HCT116 (cell line): ENCODE measurements at places on chromosomes 11 and 22.

- H3K27me3 ChIP-seq: no peaks in the 10 kb centered on the region
- H3K4me3 ChIP-seq: no peak overlapping the region
- DNase-seq: no peak
- H3K4me1 ChIP-seq: peaks cover 16% of the 10 kb centered on the region
Observed at GRCh38 chr22:41310336-41310735, 9.0 kb downstream of the ZC3H7B start.

- no peak for DNase-seq
- H3K27me3 ChIP-seq: no peaks in the 10 kb centered on the region
- no peaks in the 10 kb centered on the region for H3K4me1 ChIP-seq
- H3K4me3 ChIP-seq: no peak overlapping the region
- H3K27ac ChIP-seq: no peak overlapping the region
Observed at GRCh38 chr11:102405501-102405900, 47.1 kb downstream of the TMEM123 start.

GRCh38 chr11:2934611-2935239 lies 5.5 kb upstream of the PHLDA2 start:
- H3K27me3 ChIP-seq: no peaks in the 10 kb centered on the region
- no peak overlapping the region for H3K4me3 ChIP-seq
- no peak for DNase-seq
- no peak overlapping the region; the same call in 1 of the 2 replicates for H3K27ac ChIP-seq

DNA sequence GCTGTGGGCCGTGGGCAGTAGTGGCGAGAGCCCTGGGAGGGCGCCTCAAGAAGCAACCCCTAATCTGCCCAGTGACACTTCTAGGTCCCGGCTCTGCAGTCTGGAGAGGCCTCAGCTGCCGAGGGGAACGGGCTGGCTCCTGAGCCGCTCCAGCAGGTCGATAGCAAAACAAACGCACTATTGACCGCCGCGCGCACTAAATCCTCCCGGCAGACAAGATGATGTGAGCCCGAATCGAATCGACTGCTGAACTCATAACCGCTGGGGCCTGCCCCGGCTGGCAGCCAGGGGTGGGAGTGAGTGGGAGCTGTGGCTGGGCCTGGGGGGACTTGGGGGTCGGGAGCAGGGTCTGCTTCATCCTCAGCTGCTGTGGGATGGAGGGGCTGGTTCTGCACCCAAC lies 36.1 kb downstream of the FLRT1 start:
- no peaks in the 10 kb centered on the region for H3K36me3 ChIP-seq
- no peak overlapping the region for H3K4me3 ChIP-seq
- no peaks in the 10 kb centered on the region for H3K27me3 ChIP-seq
- H3K27ac ChIP-seq: no peak overlapping the region

DNA sequence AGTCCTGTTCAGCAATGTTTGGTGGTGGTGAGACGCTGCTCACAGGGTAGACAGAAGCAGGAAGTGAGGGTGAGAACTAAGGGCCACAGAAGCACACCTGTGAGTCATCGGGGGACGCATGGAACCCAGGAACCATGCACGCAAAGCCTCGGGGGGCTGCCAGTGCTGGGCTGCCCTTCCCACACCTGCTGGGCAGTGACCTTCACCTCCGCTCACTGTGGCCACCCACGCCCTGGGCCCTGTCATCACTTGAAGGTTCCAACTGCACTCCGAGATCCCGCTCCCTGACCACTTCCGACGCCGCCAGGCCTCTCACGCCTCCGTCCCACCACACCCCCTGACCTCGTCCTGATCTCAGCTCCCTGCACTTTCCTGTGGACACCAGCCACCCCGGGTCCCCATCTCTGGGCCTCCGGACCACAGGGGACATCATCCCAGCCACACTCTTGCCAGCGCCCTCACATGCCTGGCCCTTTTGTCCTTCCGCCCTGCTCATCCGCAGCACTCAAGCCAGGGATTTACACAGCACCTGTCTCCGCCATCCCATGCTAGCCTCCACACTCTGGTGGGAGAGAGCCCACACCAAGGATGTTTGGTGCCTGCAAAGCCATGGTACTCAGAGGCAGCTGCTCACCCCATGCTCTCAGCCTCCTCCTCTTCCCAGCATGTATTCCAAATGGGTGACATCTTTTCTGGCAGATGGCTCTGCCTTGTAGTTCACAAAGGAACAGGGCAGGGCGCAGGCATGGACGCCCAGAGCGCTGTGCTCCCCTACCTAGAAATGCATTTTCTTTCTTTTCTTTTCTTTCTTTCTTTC lies 23.1 kb upstream of the ATXN10 start:
- no peak overlapping the region for H3K4me3 ChIP-seq
- H3K27ac ChIP-seq: no peak overlapping the region
- no peak for DNase-seq
- H3K4me1 ChIP-seq: peaks cover 15% of the 10 kb centered on the region
- no peaks in the 10 kb centered on the region for H3K27me3 ChIP-seq
- H3K36me3 ChIP-seq: no peaks in the 10 kb centered on the region

DNA sequence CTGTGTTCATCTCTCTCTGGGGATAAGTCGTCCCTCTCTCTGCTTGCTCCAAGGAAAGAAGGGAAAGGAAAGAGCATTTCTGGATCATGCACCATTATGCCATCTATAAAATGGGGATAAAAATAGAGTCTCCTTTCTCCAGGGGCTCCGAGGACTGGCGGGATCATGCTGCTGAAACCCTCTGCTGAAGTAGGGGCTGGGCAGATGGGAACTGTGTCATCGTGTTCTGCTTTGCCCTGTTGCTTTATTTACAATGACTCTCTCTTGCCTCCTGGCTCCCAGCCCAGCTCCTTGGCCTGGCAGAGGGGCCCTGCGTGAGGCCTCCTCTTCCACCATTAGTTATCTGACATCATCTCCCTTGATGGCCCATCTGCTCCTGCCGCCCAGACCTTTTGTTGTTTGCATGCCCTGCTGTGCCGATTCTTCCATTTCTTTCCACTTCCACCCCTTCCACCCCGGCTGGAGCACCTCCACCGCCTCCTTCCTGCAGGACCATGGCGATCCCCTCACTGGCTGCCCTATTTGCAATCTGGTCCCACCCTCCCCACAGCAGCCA lies 200.9 kb downstream of the MYO18B start:
- peaks cover 40% of the 10 kb centered on the region for H3K27me3 ChIP-seq
- H3K27ac ChIP-seq: no peak overlapping the region
- DNase-seq: no peak

DNA sequence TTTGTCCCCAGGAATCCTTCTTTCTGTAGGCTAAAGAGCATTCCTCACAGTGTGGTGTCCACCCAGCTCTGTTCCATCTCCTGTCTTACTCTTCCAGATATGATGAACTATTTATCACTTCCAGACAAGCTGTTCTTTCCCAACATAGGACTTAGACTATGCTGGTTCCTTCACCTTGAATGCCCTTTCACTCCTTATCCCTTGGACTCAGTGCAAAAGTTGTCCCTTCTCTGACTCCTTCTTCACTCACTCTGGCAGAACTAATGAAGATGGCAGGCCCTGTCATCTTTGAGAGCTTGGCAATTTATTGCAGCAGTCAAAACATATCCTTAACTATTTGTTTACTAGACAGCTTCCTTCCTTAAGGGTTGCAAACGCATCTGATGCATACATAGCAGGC lies 3.5 kb upstream of the OSBP2 start:
- no peaks in the 10 kb centered on the region for H3K27me3 ChIP-seq
- H3K36me3 ChIP-seq: no peaks in the 10 kb centered on the region
- peaks cover 17% of the 10 kb centered on the region for H3K4me1 ChIP-seq
- DNase-seq: no peak

DNA sequence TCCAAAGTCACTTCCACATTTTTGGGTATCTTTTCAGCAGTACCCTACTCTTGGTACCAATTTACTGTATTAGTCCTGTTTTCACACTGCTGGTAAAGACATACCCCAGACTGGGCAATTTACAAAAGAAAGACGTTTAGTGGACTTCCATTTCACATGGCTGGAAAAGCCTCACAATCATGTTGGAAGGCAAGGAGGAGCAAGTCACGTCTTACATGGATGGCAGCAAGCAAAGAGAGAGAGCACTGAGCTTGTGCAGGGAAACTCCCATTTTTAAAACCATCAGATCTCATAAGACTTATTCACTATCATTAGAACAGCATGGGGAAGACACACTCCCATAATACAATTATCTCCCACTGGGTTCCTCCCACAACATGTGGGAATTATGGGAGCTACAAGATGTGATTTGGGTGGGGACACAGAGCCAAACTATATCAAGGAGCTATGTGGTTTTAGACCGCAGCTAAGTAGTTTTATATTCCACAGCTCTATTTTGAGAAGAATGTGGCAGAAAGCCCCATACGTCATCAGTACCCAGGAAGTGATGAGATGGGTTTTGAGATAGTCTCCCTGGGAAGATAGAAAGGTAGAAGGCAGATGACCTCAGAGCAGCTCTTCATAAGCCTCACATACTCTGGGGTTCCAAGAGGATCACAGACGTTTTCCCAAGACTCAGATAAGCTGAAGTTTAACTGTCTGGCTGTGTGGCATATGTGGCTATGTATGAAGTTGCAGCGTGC lies 96.3 kb downstream of the APIP start:
- DNase-seq: no peak
- no peaks in the 10 kb centered on the region for H3K27me3 ChIP-seq
- no peaks in the 10 kb centered on the region; the same call in 1 of the 2 replicates for H3K4me1 ChIP-seq
- no peak overlapping the region for H3K4me3 ChIP-seq
- no peaks in the 10 kb centered on the region for H3K36me3 ChIP-seq

DNA sequence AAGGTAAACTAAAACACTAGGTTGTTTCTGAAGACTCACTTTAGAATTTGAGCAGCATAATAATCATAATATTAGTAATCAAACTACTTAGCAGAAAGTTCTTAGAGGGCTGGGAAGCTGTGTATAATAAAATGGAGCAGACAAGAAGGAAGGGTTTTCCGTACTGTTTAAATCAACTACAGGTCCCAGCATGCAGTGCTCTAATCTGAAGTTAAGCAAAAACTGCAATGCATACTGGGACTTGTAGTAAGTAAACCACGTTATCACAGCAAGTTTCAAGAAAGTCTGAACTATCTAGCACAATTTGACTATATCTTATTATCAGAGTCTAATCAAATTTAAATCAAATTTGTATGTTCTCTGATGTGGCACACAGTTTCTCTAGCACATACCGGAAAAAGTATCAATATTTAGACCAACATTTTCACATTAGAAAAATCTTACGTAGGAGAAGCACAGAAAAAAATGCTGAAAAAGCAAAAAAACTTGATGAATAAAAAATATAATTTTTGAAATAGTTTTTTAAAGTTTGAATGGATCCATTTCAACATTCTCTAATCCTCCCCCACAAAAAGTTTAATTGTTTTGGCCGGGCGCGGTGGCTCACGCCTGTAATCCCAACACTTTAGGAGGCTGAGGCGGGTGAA lies 8.2 kb downstream of the PHF21A start:
- peak; percentile 67 for DNase-seq
- H3K4me1 ChIP-seq: no peaks in the 10 kb centered on the region; the same call in 1 of the 2 replicates
- no peaks in the 10 kb centered on the region for H3K27me3 ChIP-seq
- no peak overlapping the region for H3K4me3 ChIP-seq
- H3K36me3 ChIP-seq: no peaks in the 10 kb centered on the region

GRCh38 chr11:110429731-110430266 lies at the start of gene FDX1:
FDX1 (plus strand) TSS chr11:110429948; CDS start chr11:110430121, 173 bp downstream.
- H3K4me3 ChIP-seq: peak within 1 kb of the TSS; percentile 89
- no peaks in the 10 kb centered on the region for H3K36me3 ChIP-seq
- H3K27ac ChIP-seq: peak within 1 kb of the TSS; percentile 84

GRCh38 chr11:43546561-43547429 lies 133.7 kb upstream of the HSD17B12 start:
- no peaks in the 10 kb centered on the region for H3K4me1 ChIP-seq
- no peak overlapping the region for H3K27ac ChIP-seq
- H3K27me3 ChIP-seq: peaks cover 6% of the 10 kb centered on the region; the same call in 1 of the 2 replicates
- H3K4me3 ChIP-seq: no peak overlapping the region
- no peaks in the 10 kb centered on the region for H3K36me3 ChIP-seq
- DNase-seq: no peak

GRCh38 chr22:29885610-29886009 lies 2.6 kb downstream of the MTMR3 start:
- DNase-seq: no peak
- H3K4me3 ChIP-seq: no peak overlapping the region
- H3K4me1 ChIP-seq: peaks cover 12% of the 10 kb centered on the region; the same call in 1 of the 2 replicates
- H3K36me3 ChIP-seq: no peaks in the 10 kb centered on the region

GRCh38 chr11:28537822-28538221 lies 429.6 kb downstream of the METTL15 start:
- no peaks in the 10 kb centered on the region for H3K4me1 ChIP-seq
- H3K36me3 ChIP-seq: no peaks in the 10 kb centered on the region
- no peak overlapping the region for H3K27ac ChIP-seq
- no peak for DNase-seq

DNA sequence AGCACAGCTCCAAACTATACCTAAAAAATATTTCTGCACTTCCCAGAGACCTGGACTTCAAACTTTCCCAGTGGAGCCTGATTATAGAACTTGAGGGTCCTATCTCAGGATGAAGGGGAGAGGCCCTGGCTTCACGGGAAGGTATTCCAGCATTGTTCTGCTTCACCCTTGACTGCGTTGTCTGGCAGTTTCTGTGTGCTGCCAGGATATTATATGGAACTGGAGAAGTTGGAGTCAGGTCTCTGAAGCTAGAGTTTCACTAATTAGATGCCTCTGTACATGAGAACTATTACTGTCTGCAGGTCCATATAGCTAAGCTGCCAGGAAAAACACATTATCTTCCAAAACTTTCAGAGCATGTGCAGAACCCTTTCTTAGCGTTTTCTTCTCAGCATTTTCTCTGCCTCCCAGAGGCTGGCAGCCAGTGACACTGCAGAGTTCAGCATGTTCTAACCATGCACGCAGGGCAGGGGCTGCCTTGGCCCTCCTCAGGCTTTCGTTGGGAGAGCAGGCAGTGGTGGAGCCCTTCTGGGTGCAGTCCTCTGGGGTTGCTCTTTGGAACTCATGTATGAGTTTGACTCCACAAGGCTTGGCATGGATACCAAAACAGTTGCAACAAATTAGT lies 99.3 kb downstream of the CWC15 start:
- no peaks in the 10 kb centered on the region for H3K27me3 ChIP-seq
- peaks cover 16% of the 10 kb centered on the region for H3K4me1 ChIP-seq
- no peak overlapping the region for H3K27ac ChIP-seq
- H3K4me3 ChIP-seq: no peak overlapping the region
- DNase-seq: no peak
- no peaks in the 10 kb centered on the region for H3K36me3 ChIP-seq

- no peaks in the 10 kb centered on the region for H3K27me3 ChIP-seq
- H3K4me3 ChIP-seq: no peak overlapping the region
- H3K36me3 ChIP-seq: 0 out of 2 replicates have a peak, but pooled peaks cover 5% of the 10 kb centered on the region
- DNase-seq: no peak
- H3K27ac ChIP-seq: no peak overlapping the region
Observed at GRCh38 chr22:29570912-29571549, 9.9 kb downstream of the NIPSNAP1 start.

- H3K4me1 ChIP-seq: no peaks in the 10 kb centered on the region
- no peaks in the 10 kb centered on the region for H3K36me3 ChIP-seq
- no peak overlapping the region for H3K27ac ChIP-seq
- DNase-seq: no peak
Observed at GRCh38 chr11:121435132-121435531, 17.0 kb upstream of the SORL1 start.
